Urinary bladder (tissue), 4 donors: ENCODE measurements at places on chromosomes 6 and 20. TPM values are rescaled to one million over a fixed set of nuclear protein-coding genes. Genes with fewer than 3 reads are reported as not detected.

Gene SNPH
- polyA plus RNA-seq = 7.3 TPM

Gene BCAS1
- polyA plus RNA-seq = 7.5 TPM

Gene ZC2HC1B
- not detected for polyA plus RNA-seq

Gene MATN4
- 0.58 TPM for polyA plus RNA-seq

Gene GSS
- 27.2 TPM for polyA plus RNA-seq

Gene MYCT1
- 10.6 TPM for polyA plus RNA-seq

Gene CFB
- 39.6 TPM for polyA plus RNA-seq

Gene MAPK14
- polyA plus RNA-seq = 48.8 TPM

Gene MAD2L1BP
- 25.3 TPM for polyA plus RNA-seq

Gene OLIG3
- polyA plus RNA-seq = not detected

Gene OXT
- polyA plus RNA-seq = 0.48 TPM

Gene MACROD2
- 3.0 TPM for polyA plus RNA-seq

Gene HEY2
- polyA plus RNA-seq = 3.0 TPM

Gene LTA
- polyA plus RNA-seq = 0.06 TPM

Gene NNAT
- polyA plus RNA-seq = 61.2 TPM

Gene BRPF3
- 17.5 TPM for polyA plus RNA-seq

Gene ULBP3
- 1.1 TPM for polyA plus RNA-seq

Gene GNAS-AS1
- polyA plus RNA-seq = 0.13 TPM

Gene TCP11
- 0.15 TPM for polyA plus RNA-seq

Gene RNF5
- 102 TPM for polyA plus RNA-seq

Gene ZNF133
- 15.2 TPM for polyA plus RNA-seq

Gene OR12D3
- not detected for polyA plus RNA-seq

Gene SLC22A3
- 9.1 TPM for polyA plus RNA-seq

Gene LHFPL5
- not detected for polyA plus RNA-seq

Gene POLR1C
- 36.9 TPM for polyA plus RNA-seq

Gene FAM162B
- polyA plus RNA-seq = 16.1 TPM

Gene PTGIS
- polyA plus RNA-seq = 142 TPM

Gene RIN2
- polyA plus RNA-seq = 19.5 TPM

Gene EYS
- polyA plus RNA-seq = not detected

Gene TSPO2
- polyA plus RNA-seq = not detected

Gene GTPBP2
- polyA plus RNA-seq = 40.4 TPM

Gene PEX3
- polyA plus RNA-seq = 14.8 TPM

Gene DOK5
- polyA plus RNA-seq = 4.2 TPM

Gene RNF144B
- 5.6 TPM for polyA plus RNA-seq

Gene WFDC10A
- not detected for polyA plus RNA-seq

Gene CLPSL1
- polyA plus RNA-seq = not detected

Gene C6orf15
- not detected for polyA plus RNA-seq

Gene NKX2-2
- not detected for polyA plus RNA-seq

Gene BYSL
- 15.4 TPM for polyA plus RNA-seq

Gene OGFRL1
- polyA plus RNA-seq = 7.3 TPM

Gene NHLRC1
- polyA plus RNA-seq = 2.4 TPM

Gene CD109
- polyA plus RNA-seq = 7.0 TPM

Gene PCMTD2
- 39.1 TPM for polyA plus RNA-seq

Gene OR2H1
- not detected for polyA plus RNA-seq

Gene FRS3
- polyA plus RNA-seq = 7.4 TPM

Gene ZNF334
- polyA plus RNA-seq = 2.6 TPM

Gene NRN1
- polyA plus RNA-seq = 22.7 TPM

Gene MYT1
- 0.13 TPM for polyA plus RNA-seq

Gene TREML1
- not detected for polyA plus RNA-seq

Gene LPA
- polyA plus RNA-seq = 0.11 TPM

Gene SLC26A8
- polyA plus RNA-seq = 0.09 TPM

Gene TINAG
- polyA plus RNA-seq = not detected
